ENCODE measurements at places on chromosomes 12 and 14. TPM values are rescaled to one million over a fixed set of nuclear protein-coding genes. Genes with fewer than 3 reads are reported as not detected.

Gene DEPDC4
- total RNA-seq: 1.5 TPM

Gene RPGRIP1
- total RNA-seq: not detected

Gene TDRD9
- total RNA-seq: 1.2 TPM

Gene PLA2G1B
- total RNA-seq: not detected

Gene ENDOU
- total RNA-seq: not detected

Gene AGAP2
- total RNA-seq: 72.7 TPM

Gene LRTM2
- total RNA-seq: not detected

DNA sequence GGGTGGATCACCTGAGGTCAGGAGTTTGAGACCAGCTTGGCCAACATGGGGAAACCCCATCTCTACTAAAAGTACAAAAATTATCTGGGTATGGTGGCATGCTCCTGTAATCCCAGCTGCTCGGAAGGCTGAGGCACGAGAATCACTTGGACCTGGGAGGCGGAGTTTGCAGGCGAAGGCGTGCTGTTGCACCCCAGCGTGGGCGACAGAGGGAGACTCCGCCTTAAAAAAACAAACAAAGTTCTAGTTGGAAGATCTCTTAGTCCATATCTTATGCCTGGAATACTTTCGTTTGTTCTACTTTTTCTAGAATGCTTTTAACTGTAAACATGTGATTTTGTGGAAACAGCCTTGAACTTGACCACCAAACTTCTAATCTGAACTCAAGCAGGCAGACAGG is 38.7 kb downstream of the PPHLN1 start:
- no peak for DNase-seq

DNA sequence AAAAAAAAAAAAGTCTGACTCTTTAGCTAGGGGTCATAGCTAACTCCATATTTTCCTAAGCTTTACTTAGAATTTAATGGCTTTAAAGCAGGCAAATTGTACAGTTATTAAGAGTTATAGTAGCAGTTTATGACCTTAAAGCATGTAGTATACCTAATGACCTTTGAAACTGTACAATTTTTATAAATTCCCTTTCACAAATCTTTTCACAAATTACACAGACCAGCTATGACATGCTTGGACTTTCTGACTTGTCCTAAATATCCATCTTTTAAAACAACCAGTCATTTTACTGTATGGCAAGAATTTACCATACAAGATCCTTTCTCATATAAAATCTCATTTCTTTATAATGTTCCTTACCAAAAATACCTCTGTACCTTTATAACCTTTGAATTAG is 74.8 kb downstream of the C14orf132 start:
- no peak for DNase-seq

DNA sequence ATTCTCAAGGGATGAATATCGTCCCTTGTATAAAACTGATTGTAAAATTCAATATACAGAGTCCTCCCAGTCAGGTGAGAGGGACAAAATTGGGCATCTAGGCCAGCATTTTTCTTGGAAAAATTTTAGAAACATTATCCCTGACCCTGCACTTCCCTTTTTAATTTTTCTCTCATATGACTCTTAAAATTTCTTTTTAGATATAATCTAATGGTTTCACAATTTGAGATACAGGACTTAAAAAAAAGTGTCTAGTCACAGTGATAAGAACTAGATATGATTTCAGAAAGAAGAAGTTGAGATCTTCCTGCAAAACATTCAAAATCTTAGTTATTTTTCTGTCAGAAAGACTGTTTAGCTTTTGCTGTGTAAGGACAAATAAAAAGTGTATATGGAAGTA is 270.8 kb upstream of the PPFIA2 start:
- no peak for DNase-seq

GRCh38 chr12:98456576-98457573 is 58.5 kb upstream of the TMPO start:
- DNase-seq: no peak

DNA sequence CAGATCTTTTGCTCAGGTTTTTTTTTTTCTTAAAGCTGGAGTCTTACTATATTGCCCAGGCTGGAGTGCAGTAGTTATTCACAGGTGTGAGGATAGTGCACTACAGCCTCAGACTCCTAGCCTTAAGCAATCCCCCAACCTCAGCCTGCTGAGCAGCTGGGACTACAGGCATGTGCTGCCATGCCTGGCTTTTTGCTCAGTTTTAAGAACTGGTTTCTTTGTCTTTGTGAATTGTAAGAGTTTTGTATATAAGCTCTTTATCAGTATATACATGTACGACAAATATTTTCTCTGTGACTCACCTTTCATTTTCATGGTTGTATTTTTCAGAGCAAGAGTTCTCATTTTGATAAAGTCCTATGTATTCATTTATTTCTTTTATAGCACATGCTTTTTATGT is 33.3 kb upstream of the C2CD5 start:
- DNase-seq: no peak

DNA sequence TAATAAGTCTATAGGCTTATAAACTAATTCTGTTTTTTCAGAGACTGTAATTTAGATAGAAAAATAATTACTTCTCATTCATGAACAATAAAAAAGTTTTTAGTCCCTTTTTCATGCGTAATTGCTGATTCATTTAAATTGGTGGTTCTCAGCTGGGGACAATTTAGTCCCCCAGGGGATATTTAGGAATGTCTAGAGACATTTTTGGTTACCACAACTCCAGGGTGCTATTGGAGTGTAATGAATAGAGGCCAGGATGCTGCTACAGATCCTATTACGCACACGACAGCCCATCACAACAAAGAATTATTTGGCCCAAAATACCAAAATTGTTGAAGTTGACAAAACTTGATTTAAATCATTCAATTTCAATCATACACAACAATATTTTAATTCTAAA is 22.8 kb upstream of the VCPKMT start:
- DNase-seq: no peak

DNA sequence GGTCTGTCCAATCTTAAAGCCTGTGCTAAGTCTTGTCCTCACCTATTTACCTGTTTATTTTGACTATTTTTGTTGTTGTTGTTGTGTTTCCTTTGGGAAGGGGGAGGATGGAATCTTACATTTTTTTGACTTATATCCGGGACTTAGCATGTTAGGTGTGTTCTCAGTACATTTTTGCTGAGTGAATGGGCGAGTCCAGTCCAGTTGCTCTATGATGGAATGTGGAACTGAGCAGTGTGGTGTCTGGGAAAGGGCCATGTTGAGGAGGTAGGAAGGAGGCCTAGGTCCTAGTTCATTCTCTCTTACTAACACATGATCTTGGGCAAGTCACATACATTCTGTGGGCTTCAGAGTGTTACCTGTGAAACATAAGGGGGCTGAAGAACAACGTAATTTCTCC is 80.9 kb upstream of the SLC38A2 start:
- no peak for DNase-seq

DNA sequence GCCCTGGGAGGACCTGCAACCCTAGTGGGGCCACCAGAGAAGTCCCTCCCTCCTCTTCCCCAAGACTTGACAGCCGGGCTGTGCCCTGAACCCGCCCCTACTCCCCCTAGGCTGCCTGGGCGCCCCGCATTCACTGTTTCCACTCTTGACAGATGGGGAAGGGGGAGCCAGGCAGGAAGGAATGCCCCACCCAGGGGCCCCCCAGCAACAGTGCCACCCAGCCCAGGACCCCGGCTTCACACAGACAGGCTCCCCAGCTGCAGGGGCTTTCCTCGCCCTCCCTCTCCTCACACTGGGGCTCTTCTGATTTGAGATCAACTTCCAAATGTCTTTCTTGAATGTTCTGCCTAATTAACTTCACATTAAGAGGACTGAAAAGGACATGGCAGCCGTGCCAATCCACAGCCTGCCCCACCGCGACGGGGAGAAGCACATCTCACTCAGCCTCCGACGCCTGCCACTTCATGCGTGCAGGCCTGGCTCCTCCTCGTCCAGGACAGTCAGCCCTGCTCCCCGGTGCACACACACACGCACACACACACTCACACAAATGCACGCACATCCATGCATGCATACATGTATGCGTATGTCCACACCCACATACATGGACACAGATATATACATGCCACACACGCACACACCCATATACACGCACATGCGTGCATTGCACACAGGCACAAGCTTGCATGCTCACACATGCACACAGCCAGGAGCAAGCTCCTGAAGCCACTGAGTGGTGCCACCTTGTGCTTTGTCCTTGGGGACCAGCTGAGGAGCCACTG is 19.6 kb upstream of the C14orf180 start:
- no peak for DNase-seq

DNA sequence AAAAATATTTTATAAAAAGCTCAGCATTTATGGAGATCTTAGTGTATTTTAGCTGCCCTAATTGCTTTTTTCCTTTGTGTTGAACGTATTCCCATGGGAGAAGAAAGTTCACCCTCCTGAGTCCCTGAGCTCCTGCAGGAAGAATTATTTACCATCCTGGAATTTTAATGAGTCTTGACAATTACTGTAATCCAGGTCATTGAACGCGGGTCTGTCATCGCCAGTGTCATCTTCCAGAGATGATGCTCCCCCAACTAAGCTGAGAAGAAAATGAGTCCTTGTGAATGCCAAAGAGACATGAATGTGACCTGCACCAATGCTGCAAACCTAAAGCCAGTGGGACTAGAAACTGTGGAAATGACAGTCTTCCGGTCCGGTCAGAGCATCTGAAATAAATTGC is 129.5 kb downstream of the FBXL14 start:
- no peak for DNase-seq

DNA sequence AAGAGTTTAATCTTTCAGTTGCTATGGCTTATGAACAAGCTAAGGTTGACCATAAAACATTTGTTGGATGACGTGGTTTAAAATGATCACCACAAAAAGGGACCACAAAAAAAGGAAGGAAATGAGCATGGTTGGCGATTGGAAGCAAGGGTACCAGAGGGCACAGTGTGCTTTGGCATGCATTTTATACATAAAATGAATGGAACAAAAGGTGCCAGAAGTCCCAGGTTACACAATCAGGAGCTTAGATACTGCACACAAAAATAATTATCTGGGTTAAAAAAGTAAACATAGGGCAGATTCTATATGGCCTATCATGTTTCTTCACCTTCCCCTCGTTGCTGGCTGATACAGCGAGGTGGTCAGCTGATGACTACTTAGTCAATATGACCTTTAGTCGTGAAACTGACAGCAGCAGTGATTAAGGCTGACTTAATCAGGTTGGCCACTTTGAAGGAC is 50.7 kb downstream of the ZC3H14 start:
- DNase-seq: no peak

GRCh38 chr12:103331643-103332042 is 164.1 kb downstream of the C12orf42 start:
- no peak for DNase-seq

- DNase-seq: no peak
These were observed 281.2 kb downstream of the RGS6 start for GRCh38 chr14:72213424-72213823.

GRCh38 chr14:78834766-78835451 is 664.7 kb downstream of the NRXN3 start:
- DNase-seq: no peak

DNA sequence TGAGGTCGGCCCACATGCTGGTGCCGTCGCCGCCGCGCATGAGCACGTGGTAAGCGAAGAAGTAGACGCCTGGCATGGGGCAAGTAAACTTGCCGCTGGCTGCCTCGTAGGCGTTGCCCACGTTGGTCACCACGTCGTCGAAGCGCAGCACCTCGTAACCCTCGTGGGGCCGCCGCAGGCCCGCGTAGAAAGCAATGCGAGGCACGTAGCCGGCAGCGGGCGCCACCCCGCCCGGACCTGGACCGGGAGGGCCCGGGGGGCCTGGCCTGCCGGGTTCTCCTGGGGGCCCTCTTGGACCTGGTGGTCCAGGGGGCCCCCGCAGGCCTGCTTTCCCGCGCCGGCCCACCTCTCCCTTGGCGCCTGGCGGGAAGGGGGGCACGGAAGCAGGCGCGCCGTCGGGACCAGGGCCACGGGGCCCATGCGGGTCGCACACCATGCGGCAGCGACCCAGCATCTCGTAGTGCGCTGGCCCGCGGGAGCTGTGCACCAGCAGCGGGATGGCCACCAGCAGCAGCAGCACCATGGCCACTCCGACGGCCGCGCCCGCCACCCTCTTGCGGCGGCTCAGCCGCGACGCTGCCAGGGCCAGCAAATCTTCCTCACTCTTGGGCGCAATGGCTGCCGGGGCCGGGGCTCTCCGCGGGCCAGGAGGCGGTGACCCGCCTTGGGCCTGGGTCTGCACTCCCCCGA is 888 bp downstream of the C1QL4 start:
- DNase-seq: no peak

- DNase-seq: no peak
These were observed 11.0 kb upstream of the PLEKHG3 start for GRCh38 chr14:64692986-64693809.

DNA sequence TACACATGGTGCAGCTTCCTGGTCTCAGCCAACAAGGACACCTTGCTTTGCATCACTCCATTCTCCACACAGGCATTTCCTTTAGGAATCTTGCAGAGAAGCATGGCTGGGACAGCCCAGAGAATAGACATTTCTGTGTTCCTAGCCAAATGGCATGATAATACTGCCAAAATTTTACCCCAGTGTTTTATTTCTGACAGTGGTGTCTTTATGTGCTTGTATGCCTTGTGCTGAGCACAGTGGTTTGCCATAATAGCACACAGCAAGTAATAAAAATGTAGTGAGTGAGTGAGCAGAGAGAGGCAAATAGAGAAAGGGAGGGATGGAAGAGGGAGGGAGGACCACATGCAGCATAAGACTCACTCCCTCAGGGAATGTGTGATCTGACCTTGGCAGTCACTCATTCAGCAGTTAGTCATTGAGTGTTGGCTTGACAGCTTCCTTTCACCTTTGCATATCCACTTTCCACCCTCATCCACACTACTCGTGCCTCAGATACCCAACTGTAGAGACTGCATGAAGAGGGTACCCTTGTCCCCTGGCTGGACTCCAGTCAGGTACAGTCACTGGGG is 212.8 kb upstream of the CCDC196 start:
- DNase-seq: no peak

DNA sequence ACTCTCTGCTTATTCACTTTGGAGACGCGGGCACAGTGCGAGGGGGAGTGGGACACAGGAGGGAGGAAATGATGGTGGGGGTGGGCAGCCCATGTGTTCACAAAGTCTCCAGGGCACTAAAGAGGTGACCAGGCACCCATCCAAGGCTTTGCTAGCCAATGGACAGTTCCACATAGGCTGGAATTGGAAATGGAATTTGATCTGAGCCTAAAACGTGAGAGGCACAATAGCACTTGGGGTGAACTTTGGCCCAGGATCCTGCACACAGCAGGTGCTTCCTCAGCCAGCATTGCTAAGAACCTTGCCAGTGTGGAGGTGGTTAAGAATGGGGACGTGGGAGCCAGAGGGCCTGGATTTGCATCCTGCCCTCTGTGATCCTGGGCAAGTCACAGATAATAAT is 193.8 kb downstream of the CHST11 start:
- no peak for DNase-seq

DNA sequence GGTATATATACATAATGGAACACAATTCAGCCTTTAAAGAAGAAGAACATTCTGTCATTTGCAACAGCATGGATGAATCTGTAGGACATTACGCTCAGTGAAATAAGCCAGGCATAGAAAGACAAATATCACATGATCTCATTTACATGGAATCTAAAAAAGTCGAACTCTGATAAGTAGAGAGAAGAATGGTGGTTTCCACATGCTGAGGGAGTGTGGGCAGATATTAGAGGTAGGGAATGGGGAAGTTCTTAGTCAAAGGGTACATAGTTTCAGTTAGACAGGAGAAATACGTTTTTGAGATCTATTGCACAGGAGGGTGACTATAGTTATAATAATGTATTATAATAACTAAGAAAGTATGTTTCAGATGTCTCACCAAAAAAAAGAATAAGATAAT is 71.4 kb downstream of the ADAMTS20 start:
- DNase-seq: no peak
